WTC11 (cell line): ENCODE measurements at places on chromosomes 1 and 21. TPM values are rescaled to one million over a fixed set of nuclear protein-coding genes. Genes with fewer than 3 reads are reported as not detected.

- peaks cover 3% of the 10 kb centered on the region; the same call in 1 of the 2 replicates for H3K36me3 ChIP-seq
- no peaks in the 10 kb centered on the region for H3K4me1 ChIP-seq
- no peaks in the 10 kb centered on the region for H3K27me3 ChIP-seq
- no peak overlapping the region for H3K4me3 ChIP-seq
- DNase-seq = no peak
- H3K27ac ChIP-seq = no peak overlapping the region
These were observed 54.2 kb upstream of the SLC44A3 start for GRCh38 chr1:94765958-94766357.

DNA sequence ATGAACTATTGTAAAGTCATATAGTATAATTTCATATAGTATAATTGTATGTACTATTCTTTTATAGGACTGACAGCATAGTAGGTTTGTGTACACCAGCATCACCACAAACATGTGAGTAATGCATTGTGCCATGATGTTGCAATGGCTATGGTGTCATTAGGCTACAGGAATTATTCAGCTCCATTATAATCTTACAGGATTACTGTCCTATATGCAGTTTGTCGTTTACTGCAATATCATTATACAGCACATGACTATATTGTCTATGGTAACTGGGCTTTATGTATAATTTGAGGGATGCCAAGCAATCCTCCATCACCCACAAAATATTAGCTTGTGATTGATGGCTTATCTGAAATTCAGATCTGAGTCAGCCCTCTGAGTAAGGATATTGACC is 54.2 kb upstream of the PBX1 start:
- peaks cover 17% of the 10 kb centered on the region for H3K36me3 ChIP-seq
- H3K4me3 ChIP-seq = no peak overlapping the region
- no peaks in the 10 kb centered on the region for H3K27me3 ChIP-seq
- H3K27ac ChIP-seq = no peak overlapping the region

DNA sequence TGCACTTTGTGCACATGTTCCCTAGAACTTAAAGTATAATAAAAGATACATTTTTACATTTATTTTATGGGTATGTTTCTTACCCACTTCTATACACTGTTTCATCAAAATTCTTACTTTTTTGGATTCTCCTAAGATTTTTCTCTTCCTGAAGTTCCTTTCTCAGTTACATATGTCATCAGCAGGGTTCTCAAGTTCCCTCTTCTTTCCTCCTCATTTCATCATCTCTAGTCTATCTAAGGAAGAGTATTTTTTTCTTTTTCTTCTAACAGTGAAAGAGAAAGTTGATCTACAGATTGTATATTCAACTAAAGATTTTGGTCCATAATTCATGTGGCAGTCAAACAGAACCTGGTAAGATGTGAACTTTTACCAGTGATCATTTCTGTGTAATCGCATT is 41.2 kb upstream of the CYYR1 start:
- no peaks in the 10 kb centered on the region for H3K36me3 ChIP-seq
- no peaks in the 10 kb centered on the region; the same call in 1 of the 2 replicates for H3K27me3 ChIP-seq
- H3K4me1 ChIP-seq = no peaks in the 10 kb centered on the region

NFASC gene
- total RNA-seq = 20.1 to 22.3 TPM (median 21.0 TPM) in 3 replicates

GRCh38 chr1:70290218-70290617 is 64.3 kb downstream of the ANKRD13C start:
- no peak overlapping the region for H3K27ac ChIP-seq
- H3K27me3 ChIP-seq = no peaks in the 10 kb centered on the region
- no peaks in the 10 kb centered on the region for H3K4me1 ChIP-seq
- peaks cover 16% of the 10 kb centered on the region for H3K36me3 ChIP-seq
- H3K4me3 ChIP-seq = no peak overlapping the region

- H3K27ac ChIP-seq = no peak overlapping the region
- H3K4me3 ChIP-seq = no peak overlapping the region
- no peaks in the 10 kb centered on the region for H3K36me3 ChIP-seq
- no peaks in the 10 kb centered on the region for H3K27me3 ChIP-seq
- peaks cover 22% of the 10 kb centered on the region for H3K4me1 ChIP-seq
These were observed 62.9 kb upstream of the ATP1A1 start for GRCh38 chr1:116310180-116310579.

RIMKLA gene
- total RNA-seq = 8.3 to 17.3 TPM (median 15.9 TPM) in 3 replicates

AMY1A gene
- not detected in 3 replicates for total RNA-seq

CHI3L1 gene
- 0.24 to 0.41 TPM (median 0.27 TPM) in 3 replicates for total RNA-seq

- DNase-seq = no peak
- no peak overlapping the region for H3K4me3 ChIP-seq
- no peak overlapping the region for H3K27ac ChIP-seq
- H3K4me1 ChIP-seq = peaks cover 5% of the 10 kb centered on the region; the same call in 1 of the 2 replicates
These were observed 21.6 kb upstream of the NID1 start for GRCh38 chr1:236086537-236086936.

DNA sequence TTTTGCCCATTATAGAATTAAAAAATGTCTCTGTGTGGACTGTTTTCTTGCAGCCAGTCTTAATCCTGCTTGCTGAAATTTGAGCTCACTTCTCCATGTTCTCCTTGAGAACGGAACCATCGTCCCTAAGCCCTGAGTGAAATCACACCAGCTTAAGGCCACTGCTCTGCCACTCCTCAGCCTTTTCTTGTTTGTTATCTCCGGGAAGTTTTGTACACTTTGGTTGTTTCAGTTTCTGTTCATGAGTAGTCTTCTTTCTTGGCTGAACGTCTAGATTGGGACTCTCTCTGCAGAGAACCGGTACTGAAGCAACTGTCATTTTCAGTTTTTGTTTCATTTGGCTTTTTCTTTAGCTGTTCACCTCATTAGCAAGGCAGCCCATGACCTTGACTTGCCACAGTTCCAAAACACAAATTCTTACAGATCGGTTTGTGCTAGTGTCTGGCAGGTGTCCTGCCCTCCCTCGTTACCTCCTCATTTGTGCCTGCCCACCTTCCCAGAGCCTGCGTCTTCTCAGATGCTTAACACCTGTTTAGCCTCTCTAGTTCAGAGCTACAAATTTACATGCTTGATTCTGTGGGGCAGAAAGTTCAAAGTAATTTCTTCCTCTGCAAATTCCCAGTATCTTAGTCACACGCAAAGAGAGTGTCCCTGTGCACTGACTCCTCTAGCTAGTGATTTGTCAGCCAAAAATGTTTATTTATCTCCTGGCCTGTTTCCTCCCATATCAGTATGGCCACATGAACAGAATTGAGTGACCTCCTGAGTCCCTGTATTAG is 12.4 kb downstream of the PSEN2 start:
- H3K27ac ChIP-seq = 0 out of 2 replicates have a peak overlapping the region, but pooled peaks have one; percentile 1
- no peaks in the 10 kb centered on the region for H3K4me1 ChIP-seq
- H3K36me3 ChIP-seq = peaks cover 30% of the 10 kb centered on the region

DNA sequence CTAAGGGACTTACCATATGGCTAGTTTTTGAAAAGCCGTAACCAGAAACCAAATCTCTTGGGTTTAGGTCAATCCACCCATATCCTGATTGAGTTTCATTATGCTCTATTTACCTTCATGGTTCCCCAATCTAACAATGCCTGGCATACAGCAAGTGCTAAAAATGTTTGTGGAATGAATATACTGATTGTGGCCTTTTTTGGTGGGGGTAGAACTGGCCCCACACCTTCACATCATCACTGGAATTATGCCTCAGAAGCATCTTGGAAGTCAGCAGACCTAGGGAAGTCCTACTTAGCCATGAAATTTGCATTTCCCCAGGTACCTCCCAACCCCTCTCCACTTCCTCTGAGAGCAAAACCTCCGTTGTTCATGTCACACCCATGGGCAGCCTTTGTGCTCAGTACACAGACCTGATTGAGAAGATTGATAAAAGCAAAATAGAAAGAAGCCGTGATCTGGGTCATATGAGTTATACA is 17.8 kb upstream of the SLAMF1 start:
- no peak for DNase-seq
- H3K36me3 ChIP-seq = peaks cover 32% of the 10 kb centered on the region
- H3K4me3 ChIP-seq = no peak overlapping the region
- H3K27me3 ChIP-seq = no peaks in the 10 kb centered on the region
- H3K4me1 ChIP-seq = peaks cover 41% of the 10 kb centered on the region
- H3K27ac ChIP-seq = peak overlapping the region; percentile 20; the same call in 1 of the 2 replicates

DNA sequence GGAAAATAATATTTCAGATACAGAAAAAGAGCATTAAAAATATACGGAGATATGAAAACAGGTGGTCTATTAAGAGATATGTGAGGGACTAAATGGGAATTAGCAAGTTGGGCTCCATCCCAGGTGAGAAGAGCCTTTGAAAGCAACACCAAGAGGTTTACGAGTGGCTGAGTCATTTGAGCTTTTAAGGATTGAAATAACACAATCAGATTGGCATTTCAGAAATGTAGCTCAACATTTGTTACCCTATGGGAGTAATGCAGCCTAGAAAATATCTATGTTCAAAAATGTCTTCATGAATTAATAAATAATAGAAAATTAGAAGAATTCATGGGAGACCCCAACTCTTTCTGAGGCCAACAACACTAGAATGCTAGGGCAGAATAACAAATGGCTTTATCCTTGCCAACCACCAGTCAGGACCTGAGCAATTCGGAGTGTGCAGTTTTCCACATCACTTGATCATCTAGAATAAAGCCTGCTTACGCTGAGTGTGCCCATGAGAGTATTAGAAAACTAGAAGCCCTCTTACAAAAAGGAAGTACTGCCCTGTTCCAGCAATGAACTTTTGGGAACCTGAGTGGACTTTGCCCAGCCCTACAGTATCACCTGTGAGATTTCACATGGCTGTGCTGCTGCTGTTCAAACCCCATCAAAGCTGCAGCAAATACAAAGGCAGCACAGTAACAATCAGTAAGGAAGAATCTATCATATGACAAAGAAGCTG is 538.0 kb upstream of the CAMK1G start:
- H3K27me3 ChIP-seq = peaks cover 37% of the 10 kb centered on the region
- peaks cover 5% of the 10 kb centered on the region; the same call in 1 of the 2 replicates for H3K4me1 ChIP-seq

- peak within 1 kb of the TSS; percentile 70 for H3K4me3 ChIP-seq
- peaks cover 59% of the 10 kb centered on the region for H3K27me3 ChIP-seq
- peaks cover 13% of the 10 kb centered on the region for H3K4me1 ChIP-seq
- no peaks in the 10 kb centered on the region for H3K36me3 ChIP-seq
- no peak within 1 kb of the TSS for H3K27ac ChIP-seq
- DNase-seq = no peak
These were observed at the start of gene SYNC for GRCh38 chr1:32702599-32703478. Gene SYNC (minus strand): TSS chr1:32702770. CDS start chr1:32702660, 110 bp downstream.

DNA sequence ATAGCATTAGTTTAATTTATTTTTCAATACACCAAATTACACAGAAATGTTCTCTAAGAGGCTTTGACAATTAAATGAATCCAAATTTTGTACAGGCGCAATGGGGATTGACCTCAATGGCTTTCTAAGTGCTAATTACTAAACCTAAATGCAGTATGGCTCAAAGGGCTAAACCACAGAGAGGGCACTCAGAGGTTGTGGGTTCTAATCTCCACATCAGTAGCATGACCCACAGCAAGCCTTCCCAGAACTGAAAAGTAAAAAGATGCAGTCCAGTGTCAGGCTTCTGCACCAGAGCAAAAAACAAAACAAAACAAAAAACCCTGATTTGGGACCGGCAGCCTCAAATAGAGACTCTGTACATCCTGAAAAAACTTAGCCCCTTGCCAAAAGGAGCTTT is 579.2 kb upstream of the PKN2 start:
- no peaks in the 10 kb centered on the region for H3K27me3 ChIP-seq
- peaks cover 11% of the 10 kb centered on the region for H3K4me1 ChIP-seq
- no peak overlapping the region for H3K4me3 ChIP-seq

DNA sequence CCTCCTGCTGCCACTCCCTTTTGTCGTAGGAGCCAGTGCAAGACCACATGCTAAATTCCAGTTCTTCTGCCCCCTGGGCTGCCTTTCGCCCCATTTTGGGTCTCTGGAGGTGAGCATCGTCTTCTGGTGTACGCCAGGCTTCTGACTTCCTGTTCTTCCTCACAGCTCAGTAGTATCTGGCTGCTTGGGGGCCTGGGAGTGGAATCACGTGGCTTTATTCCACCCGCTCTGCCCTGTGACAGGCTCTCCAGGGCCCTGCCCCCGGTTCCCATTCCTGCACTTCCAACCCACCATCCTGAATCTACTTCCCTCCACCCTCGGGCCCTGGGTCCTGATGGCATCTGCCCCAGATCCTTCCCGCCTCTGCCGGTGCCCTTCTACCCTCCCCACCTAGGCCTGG is 3.6 kb downstream of the NFASC start:
- no peak overlapping the region for H3K27ac ChIP-seq
- no peaks in the 10 kb centered on the region; the same call in 1 of the 2 replicates for H3K36me3 ChIP-seq
- no peak for DNase-seq
- H3K27me3 ChIP-seq = no peaks in the 10 kb centered on the region
- H3K4me3 ChIP-seq = no peak overlapping the region
